T-helper 2 cell treated with Interferon-gamma antibody and Interleukin-4, amounts not matched to agents 5 μg/mL and 100 μg/mL, for 36 hours (primary cell): ENCODE measurements at places on chromosomes 11 and 22.

DNA sequence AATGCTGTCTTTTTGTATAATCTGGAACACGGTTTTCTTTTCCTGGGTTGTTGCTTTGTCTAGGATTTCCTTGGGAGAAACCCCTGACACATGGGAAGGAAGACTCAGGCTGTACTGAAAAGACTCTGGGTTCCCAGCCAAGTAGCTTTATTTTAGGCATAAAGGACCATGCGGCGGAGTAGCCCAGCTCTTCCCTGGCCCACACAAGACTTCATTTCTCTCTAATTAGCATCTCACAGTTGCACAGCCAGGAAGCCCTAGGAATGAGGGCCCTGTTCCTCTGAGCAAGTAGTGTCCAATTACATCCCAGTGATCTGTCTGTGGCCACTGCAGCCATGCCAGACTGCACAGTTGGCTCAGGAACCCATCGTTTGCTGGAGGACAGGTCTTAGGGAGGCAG is 319.5 kb downstream of the TENM4 start:
- no peak for DNase-seq

DNA sequence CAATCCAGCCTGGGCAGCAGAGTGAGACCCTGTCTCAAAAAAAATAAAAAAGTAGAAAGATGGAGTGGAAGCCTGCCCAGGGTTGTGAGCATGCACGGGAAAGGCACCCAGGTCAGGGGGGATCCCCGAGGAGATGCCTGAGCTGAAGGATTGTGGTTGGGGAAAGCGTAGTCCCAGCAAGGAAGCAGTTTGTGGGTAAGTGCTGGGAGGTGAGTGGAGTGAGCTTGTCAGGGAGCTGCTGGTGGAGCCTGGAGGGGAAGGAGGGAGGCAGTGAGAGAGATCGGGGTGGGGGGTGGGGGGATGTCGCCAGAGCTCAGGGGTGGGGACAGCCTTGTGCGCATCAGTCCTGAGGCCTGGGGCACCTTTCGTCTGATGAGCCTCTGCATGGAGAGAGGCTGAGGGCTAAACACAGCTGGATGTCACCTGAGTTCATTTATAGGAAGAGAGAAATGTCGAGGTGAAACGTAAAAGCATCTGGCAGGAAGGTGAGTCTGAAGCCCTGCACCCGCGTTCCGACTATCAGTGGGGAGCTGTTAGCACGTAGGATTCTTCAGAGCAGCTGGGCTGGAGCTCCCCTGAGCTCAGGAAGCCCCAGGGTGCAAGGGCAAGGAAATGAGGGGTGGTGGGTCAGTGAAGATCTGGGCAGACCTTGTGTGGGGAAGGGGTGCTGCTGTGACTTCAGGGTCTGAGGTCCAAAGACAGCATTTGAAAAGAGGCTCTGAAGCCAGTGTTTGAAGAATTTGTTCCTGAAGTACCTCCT is 10.2 kb downstream of the TMEM121B start:
- no peak for DNase-seq

GRCh38 chr11:76663486-76663810 is 7.1 kb downstream of the LRRC32 start:
- no peak for DNase-seq

- no peak for DNase-seq
Observed at GRCh38 chr11:112658431-112658878, 302.8 kb upstream of the NCAM1 start.

GRCh38 chr11:69686856-69687255 is 11.7 kb upstream of the LTO1 start:
- no peak for DNase-seq
